ENCODE measurements at places on chromosomes 7 and 10.

- no peak for DNase-seq
These were observed 283.5 kb upstream of the NFE2L3 start for GRCh38 chr7:25868509-25868908.

DNA sequence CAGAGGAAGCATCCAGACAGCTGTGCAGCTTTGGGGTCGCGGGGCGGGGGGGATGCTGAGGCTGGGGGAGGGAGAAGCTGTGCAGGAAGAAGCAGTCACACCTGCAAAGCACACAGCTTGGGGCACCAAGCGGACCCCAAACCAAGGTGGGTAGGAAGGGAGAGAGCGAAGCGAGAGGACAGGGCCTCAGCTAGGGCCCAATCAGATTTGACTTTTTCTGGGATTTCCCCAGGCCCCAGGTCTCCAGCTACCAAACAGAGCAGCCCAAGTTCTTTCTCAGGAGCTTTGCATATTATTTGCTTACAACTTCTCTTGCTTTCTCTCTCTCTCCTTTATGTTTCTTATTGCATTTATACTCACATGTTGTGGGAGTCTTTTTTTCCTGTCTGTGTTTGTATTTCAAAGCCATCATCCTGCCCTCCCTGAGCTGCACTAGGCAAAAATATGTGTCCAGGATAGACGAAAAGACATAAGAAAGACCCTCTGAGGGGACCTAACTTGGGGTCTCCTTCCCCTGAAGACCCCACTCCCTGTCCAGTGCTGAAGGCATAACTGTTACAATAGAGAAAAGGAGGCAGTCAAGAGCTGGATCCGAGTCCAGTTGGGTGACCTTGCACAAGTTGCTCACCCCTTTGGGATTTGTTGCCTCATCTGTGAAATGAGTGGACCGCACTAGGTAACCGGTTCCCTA lies 50.6 kb upstream of the SMNDC1 start:
- DNase-seq: no peak

DNA sequence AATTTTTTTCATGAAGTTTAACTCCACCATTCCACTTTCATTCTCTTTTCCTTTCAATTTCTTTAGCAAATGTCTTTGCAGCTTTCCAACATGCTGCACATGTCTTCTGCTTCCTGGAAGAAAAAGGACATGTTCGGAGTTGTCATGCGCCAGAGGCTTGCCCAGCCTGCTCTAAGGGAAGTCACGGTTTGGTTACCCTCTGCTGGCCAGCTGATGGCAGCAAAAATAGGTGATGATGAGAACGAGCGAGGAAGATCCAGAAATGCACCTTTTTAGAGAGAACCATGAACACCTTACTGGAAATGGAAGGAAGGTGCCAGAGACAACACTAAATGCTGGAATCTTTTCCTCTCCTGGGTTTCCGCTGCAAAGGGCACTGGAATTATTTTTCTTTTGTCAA lies 4.9 kb upstream of the ZSCAN21 start:
- peak; percentile 27 for DNase-seq

GRCh38 chr7:46568420-46569132 lies 647.5 kb upstream of the IGFBP3 start:
- peak; percentile 32 for DNase-seq

GRCh38 chr7:109094-109493 lies 83.3 kb upstream of the FAM20C start:
- no peak for DNase-seq

DNA sequence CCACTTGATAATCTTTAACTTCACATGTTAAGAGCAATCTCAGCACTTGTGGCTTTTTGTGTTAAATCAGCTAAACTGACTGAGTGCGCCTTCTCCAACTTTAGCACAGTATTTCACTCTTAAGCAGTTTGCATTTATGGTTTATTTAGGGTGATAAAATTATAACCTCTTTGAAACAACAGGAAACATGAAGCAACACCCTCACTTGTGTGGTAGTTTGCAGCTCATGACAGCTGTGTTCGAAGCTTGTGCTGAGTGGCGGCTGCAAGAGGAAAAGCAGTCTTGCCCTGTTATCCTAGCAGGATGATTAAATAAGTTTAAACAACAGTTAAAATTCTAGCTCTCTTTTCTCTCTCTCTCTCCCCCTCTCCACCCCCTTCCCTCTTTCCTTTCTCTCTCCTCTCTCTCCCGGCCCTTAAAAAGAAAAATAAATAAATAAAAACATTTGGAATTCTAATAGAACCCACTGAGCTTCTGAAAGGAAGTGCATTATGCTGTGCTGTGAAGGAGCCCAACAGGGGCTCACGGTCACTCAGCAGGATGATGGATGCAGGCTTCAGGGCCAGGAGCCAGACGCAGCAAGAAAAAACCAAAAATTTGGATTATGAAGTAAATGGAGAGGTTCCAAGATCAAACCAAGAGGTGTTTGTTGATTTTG lies 25.2 kb downstream of the OGDH start:
- DNase-seq: peak; percentile 46

All from lung microvascular endothelial cell (primary cell).